ENCODE measurements at places on chromosomes 6 and 20.

DNA sequence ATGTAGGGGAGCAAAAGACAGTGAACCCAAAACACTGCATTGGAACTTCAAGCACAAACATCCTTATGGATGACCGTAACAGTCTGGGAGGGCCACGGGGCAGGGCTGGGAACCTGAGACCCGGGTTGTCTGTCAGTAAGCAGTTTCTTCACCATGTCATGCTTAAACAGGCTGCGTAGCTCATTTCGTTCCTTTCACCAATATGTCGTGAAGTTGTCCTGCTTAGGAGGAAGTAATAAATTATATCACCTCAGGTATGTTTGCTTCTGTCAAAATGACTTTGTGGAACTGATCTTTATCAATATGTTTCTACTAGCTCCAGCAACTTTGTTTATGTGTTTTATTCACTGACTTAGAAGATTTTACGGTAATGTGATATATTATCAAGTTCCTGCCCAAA lies 12.4 kb upstream of the MAK start:
- no peak for DNase-seq

- DNase-seq = no peak
Measured at GRCh38 chr20:3798908-3799248, 2.8 kb downstream of the CDC25B start.

- no peak for DNase-seq
Measured at GRCh38 chr6:13615792-13616120, 621 bp downstream of the NOL7 start.

DNA sequence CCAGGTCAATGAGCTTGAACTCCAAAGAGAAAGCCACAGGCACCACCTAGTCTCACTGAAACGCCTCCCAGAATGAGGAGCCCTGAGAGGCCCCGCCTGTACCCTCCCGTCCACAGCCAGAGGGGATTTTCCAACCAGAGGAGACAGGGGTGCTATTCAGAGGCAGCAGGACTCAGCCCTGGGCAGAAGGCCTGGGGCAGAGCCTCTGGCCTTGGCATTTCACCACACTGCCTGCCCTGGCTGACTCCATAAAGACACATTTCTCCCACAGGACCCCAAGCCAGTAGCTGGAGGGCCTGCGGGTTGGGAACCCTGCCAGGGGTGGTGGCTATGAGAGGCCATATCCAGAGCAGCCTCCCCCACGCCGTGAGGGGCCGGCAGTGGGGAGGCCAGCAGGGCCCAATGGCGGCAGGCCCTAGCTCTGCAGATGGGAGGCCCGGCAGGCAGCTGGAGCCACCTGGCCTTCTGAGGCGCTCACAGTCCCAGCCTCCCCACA lies 159.3 kb downstream of the PREX1 start:
- no peak for DNase-seq

DNA sequence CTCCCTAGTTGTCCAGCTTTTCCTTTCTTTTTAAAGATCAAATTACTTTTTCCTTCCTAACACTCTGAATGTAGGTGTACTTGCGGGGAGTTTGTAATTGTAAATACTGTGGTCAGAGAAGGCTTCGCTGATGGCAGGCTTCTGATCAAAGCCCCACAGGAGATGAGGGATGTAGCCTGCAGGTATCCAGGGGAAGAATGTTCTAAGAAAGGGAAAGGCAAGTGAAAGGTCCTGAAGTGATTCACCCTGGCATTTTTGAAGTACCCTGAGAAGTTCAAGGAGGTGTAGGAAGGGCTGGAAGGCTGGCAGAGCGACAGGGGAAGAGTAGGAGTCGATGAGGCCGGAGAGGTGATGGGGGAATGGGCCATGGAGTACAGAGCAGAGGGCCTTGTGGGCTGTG lies 38.2 kb upstream of the CCN6 start:
- no peak for DNase-seq
